ENCODE measurements at places on chromosomes 3 and 15.

DNA sequence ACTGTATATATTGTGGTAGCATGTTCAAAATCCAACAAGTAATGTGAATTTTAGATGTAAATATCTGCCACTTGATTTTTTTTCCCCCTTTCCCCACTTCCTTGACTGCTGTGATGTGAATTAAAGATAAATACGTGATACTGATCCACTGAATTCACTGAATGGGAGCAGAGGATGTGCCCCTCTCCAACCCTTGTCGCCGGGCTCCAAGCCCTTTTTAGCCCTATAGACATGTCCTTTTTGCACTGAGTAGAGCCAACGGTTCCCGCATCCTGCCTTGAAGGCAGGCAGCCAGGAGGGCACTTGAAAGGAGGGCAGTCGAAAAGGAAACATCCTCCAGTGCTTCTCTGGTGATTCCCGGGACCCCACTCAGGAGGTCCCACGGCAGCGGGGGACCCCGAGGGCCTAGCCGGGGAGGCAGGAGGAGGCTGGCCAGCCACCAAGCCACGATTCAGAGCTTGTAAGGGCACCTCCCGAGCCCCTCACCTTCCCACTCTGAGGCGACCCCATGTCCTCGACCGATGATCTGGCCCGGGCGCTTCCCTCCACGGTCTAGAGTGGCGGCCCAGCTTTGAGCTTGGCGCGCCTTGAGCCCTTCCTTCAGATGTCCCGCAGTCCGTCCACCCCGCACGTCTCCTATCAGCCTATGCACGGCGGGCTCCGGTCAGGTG lies 901 bp upstream of the MANF start:
- no peak for DNase-seq

DNA sequence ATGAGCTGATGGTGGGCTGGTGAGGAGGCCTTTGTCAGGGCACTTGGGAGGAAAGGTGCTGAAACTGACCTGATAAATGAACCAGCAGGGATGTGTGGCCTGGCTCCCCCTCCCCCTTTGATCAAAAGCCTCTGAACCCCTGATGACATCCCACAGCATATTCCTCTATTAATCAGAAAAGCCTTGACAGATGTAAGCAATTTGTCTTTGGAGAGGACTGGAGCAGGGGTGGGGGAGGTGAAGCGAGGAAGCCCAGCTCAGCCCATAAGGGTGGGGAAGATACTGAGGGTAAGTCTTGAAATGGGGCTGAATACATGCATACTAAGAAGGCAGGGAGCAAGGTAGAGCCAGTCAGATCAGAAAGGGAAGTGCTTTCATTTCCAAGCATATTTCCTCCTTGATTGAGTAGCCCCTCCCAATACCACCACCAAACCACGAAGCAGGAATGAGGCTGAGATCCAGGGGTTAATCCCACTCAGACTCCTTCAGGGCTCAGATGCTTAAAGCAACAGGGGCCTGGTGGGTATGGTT lies 34.7 kb upstream of the MRPS22 start:
- no peak for DNase-seq

DNA sequence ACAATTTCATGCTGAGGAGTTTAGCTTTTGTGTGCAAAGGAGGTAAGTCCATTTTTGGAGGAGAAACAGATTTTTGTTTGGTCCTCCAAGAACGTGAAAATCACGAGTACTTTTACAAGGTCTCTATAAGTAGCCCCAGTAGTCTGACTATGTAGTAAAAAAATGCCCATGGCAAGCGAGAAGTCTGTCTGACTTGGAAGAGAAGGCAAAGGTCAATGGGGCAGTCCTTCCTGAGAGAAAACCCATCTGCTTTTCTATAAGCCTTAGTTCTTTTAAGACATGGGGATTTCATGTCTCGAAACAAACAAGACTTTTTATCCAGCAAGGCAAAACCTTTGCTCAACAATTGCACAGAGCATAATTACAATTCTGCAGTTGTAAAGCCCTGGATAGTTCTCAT lies 183.2 kb downstream of the GAP43 start:
- DNase-seq: no peak

DNA sequence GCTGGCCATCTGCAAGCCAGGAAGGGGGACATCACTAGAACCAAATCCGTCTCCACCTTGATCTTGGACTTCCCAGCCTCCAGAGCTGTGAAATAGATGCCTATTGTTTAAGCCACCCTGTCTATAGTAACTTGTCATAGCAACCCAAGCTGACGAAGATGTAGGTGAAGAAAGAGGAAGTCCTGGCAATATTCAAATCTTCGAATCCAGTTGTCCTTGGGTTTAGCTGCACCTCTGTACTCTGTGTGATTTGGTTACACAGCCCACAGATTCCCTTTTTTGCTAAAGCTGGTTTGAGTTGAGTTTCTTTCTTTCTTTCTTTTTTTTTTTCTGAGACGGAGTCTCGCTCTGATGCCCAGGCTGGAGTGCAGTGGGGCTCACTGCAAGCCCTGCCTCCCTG lies 68.0 kb upstream of the XCR1 start:
- DNase-seq: no peak

GRCh38 chr15:28033443-28033842 lies 65.7 kb downstream of the OCA2 start:
- no peak for DNase-seq

GRCh38 chr3:158771982-158772381 lies 29.9 kb upstream of the MFSD1 start:
- no peak for DNase-seq

- no peak for DNase-seq
Measured at GRCh38 chr3:24215502-24215901, 270.4 kb downstream of the NR1D2 start.

DNA sequence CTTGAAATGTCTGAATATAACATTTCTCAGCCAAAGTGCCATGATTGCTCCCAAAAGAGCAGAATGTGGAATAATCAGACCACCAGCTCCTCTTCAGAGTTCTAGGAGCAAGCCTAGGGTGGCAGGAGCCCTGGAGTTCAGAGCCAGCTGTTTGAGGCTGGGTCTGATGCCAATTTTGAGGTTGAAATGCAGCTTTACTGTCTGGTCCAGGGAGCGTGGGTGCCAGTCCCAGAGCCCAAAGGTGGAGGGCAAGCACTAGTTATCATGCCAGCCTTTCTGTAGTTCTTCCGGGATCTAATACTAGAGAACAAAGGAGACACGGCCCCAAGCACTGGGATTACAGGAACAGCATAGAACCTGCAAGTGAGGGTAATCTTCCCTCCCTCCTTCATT lies 69.3 kb downstream of the TNFAIP8L3 start:
- no peak for DNase-seq

GRCh38 chr3:164550857-164551256 lies 527.4 kb downstream of the SI start:
- DNase-seq: no peak

DNA sequence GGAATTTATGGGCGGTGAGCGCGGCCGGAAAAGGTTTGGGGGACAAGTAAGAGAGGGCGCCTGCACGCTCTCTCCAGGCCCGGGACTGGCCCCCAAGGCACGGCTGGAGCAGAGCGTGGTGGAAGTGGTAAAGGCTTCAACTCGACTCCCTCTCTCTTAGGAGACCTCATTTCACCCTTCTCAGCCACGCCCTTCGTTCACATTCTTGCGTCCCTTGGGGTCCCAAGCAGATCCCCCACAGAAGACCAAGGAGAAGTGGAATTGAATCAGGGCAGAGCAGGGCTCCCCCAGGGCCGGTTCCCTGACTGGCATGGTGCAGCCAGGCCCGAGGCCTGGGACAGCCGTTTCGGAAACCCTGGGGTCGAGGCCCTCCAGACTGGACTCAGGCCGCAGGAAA lies 75.4 kb upstream of the POLG start:
- no peak for DNase-seq

Data from activated T-cell treated with anti-CD3 and anti-CD28 coated beads, Interleukin-2, amount 50 U/mL, for 48 hours (primary cell).